ENCODE measurements at places on chromosomes 4 and X.
A peak's percentile ranks its signal among the peaks of the same experiment; 100 is the strongest.

DNA sequence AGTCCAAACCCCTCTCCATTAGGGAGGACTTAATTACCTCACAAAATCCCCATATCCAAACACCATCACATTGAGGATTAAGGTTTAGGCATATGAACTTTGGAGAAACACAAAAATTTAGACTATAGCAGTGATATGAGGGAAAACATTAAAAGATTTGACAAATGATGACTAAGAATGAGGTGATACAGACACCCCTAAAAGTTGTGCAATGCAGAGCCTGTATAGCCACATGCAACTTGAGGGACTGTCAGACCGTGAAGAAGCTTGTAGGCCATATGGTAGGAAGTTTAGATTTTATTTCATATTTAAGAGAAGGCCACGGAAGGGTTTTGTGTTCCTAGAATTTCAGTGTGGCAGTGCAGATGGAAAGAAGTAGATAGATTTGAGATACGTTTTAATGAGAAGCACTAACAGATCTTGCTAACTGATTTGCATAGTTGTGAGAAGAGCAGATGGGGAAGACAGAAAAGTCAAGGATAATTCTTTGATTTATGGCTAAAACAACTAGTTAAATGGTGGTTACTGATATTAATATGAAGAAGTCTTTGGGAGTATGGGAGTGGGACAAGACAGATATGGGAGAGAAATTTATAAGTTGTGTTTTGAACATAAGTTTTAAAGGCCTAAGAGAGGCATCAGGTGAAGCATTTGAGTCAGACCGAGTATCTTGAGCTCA is 5.5 kb upstream of the FIP1L1 start:
- DNase-seq: no peak

DNA sequence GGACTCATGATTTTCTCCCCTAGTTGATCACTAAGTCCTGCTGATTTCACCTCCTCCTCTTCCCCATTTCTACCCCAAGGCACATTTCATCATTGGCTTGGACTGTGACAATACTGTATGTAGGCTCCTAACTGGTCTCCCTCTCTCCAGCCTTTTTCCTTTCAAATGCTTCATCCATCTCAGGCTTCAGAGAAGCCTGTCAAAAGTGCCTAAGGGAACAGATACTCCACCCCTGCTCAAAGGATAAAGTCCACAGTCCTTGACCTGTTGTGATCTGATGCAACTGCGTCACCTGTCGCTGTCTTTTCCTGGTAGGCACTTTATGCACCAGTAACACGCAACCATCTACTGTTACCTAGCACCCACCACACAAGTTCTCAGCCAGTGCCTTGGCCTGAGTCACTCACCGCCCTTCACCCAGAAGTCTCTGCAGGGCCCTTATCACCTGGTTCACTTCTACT is 12.8 kb downstream of the SCARB2 start:
- no peak for DNase-seq

- DNase-seq: no peak
Observed at GRCh38 chr4:2823671-2824328, 19.8 kb upstream of the ADD1 start.

- no peak for DNase-seq
Observed at GRCh38 chr4:13641084-13641483, 13.6 kb upstream of the BOD1L1 start.

DNA sequence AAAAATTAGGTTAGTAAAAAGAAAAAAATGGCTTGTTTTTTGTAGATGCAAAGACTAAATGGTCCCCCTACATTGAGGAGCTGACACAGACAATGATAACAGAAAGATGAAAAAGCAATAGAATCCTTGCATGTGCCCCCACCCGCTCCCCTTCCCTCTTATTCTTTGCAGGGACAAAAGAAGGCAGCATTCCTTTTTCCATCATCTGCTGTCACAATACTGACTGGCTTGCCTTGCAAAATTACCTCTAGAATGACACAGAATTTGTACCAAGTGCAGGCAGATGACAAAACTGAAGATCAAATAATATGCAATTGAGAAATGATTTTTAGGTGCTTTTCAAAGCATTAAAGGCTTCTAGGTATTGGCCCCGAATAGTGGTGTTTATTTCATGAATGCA is 153.1 kb upstream of the AGA start:
- DNase-seq: no peak

DNA sequence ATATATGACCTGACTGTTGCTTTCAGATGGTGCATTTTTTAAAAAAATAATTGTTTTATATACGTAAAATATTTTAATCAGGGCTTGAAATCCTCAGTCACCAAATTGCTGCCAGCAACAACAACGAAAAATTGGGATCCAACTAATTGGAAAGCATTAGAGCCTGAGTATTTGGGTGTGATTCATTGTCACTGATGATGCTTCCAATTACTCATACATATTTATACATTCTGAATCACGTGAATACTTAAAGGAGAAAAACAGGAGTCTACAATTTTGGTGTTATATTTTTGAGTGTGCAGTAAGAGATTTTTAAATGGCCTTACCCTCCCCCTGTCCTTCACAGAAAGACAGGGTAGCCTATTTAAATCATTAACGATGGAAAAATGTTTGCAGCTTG is 765.6 kb upstream of the TENM3 start:
- DNase-seq: no peak

DNA sequence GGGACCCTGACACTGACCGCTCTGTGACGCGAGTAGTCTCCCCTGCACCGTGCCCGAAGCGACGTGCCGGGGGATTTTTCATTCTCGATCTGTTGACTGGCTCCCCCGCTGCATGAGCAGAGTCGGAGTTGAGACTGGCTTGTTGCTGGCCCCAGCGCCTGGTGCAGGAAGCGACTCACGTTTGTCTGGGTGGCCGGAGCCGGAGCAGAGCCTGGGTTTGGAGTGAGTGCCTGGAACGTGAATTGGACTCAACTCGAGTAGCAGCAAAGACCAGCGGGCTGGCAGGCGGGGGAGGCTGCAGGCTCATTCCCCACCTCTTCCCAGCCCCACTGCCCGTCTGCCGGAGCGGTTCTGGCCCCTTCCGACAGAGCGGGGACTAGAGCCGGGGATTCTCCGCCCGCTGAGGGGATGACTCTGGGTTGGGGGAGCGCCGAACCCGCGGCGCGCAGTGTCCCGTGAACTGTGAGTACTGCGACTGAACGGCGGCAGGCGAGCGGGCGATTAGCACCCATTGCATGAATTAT is 554 bp downstream of the PCDH7 start:
- peak; percentile 52 for DNase-seq

GRCh38 chrX:139795196-139795595 is 87.2 kb upstream of the MCF2 start:
- no peak for DNase-seq

- peak; percentile 98 for DNase-seq
Observed at GRCh38 chr4:168618577-168619265, 121.9 kb downstream of the PALLD start.

DNA sequence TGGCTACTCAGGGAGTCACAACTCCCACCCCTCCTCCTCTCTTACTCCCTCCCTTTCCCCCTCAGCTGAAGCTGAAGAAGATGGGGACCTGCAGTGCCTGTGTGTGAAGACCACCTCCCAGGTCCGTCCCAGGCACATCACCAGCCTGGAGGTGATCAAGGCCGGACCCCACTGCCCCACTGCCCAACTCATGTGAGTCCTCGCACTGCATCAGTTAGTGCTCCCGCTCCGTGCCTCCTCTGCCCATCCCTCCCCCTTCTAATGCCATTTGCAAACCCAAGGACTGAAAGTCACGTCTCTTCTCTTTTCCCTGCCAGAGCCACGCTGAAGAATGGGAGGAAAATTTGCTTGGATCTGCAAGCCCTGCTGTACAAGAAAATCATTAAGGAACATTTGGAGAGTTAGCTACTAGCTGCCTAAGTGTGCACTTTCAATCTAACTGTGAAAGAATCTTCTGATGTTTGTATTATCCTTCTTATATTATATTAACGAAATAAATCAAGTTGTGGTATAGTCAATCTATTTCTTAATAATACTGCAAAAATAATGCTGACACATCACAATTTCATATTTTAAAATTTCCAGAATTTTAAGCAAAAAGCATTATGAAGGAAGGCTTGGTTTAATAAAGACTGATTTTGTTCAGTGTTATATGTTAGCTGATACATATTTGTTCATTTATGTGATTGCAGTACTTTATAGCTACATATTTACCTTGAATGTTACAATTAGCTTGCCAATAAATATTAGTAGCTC is 800 bp downstream of the PF4V1 start:
- DNase-seq: no peak

DNA sequence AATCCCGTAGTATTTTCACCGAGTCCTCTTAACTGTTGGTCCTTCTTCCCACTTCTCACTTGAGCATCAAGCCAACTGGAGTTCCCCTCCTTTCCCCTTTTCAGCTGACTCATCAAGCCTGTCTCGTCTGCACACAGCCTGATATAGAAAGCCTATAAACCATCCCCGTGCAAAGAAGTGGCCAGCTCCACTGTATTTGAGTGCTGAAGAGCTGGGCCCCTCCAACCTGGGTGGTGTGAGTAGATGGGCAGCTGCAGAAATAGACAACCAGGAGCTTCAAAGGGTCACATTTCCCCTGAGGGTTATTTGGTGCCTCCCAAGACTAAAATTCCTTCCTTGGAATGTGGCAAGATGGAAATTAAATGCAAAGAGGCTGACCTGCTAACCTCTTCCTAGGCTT is 199.7 kb downstream of the HS6ST2 start:
- no peak for DNase-seq

GRCh38 chr4:140049024-140049848 is 104.7 kb downstream of the MAML3 start:
- DNase-seq: no peak

- peak; percentile 78 for DNase-seq
Observed at GRCh38 chrX:24148535-24149350, 786 bp upstream of the ZFX start.

- no peak for DNase-seq
Observed at GRCh38 chr4:93748373-93749291, 79.9 kb upstream of the ATOH1 start.

All from fibroblast of skin of back (primary cell).